CD4-positive, alpha-beta T cell treated with Interleukin-15 for 1 hour (primary cell): ENCODE measurements at places on chromosomes 1 and 21.

- no peak for DNase-seq
Measured at GRCh38 chr1:200665861-200666260, 3.8 kb downstream of the DDX59 start.

DNA sequence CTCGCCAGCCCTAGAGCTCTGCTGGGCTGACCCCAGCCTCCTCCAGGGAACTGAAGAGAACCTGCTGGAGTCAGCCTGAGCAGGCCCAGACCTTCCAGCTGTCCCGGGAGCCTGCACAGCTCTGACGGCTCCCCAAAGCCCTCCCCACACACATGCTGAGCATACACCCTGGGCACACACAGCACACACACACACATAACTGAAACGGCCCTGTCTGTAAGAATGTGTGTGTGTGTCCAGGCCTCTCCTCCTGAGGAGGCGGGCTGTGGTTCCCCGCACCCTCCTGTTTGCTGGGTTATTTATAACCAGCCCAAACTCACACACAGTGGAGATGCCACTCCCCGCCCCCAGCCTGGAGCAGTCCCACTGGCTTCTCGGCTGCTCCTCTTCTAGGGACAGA, 20.2 kb downstream of the SDC3 start:
- DNase-seq = no peak

GRCh38 chr1:55825461-55825860, 610.3 kb upstream of the USP24 start:
- no peak for DNase-seq

- no peak for DNase-seq
Measured at GRCh38 chr1:38512789-38513188, 346.8 kb downstream of the RRAGC start.

- no peak for DNase-seq
Measured at GRCh38 chr1:199857108-199857507, 170.4 kb upstream of the NR5A2 start.

DNA sequence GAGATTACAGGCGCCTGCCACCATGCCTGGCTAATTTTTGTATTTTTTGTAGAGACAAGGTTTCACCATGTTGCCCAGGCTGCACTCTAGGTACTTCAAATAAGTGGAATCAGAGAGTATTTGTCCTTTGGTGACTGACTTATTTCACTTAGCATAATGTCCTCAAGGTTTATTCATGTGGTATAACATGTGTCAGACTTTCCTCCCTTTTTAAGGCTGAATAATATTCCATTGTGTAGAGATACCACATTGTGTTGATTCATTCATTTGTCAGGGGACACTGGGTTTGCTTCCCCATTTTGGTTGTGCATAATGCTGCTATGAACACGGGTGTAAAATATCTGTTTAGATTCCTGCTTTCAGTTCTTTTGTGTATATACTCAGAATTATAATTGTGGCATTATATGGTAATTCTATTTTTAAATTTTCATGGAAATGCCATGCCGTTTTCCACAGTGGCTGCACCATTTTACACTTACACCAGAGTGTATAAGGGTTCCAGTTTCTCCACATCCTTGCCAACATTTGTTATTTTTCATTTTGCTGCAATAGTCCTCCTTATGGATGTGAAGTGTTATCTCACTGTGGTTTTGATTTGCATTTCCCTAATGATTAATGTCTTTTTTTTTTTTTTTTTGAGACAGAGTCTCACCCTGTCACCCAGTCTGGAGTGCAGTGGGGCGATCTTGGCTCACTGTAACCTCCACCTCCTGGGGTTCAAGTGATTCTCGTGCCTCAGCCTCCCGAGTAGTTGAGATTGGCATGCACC, 35.1 kb downstream of the IL6R start:
- no peak for DNase-seq

GRCh38 chr1:162498496-162498810, 835 bp downstream of the UHMK1 start:
- no peak for DNase-seq

GRCh38 chr1:163875200-163875926, 553.6 kb downstream of the NUF2 start:
- DNase-seq = no peak

- no peak for DNase-seq
Measured at GRCh38 chr1:216632980-216633379, 90.2 kb downstream of the ESRRG start.

- no peak for DNase-seq
Measured at GRCh38 chr1:93129507-93130099, 50.5 kb downstream of the MTF2 start.
